ENCODE measurements at places on chromosomes 3 and 15.
A peak's percentile ranks its signal among the peaks of the same experiment; 100 is the strongest.

DNA sequence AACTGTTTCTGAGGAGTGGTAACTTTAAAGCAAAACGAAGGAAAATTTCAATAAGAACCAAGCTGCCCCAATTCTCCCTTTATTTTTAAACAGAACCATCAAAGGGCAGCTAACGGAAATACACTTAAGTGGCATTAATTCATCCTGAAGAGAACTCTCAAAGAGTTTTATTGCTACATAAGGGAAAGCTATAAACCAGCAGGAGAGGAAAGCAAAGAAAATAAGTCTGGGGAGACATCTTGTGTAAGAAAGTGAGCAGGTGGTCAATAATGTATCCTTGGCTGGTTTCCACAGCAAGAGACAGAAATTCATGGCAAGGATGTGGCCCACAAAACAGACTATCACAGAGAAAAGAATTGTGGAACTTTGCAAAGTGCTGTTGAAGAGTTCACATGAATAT is 40.0 kb upstream of the CMSS1 start:
- no peak for DNase-seq

GRCh38 chr15:40087991-40088928 is 20.4 kb downstream of the BMF start:
- peak; percentile 26 for DNase-seq

GRCh38 chr3:13011573-13012220 is 61.5 kb downstream of the IQSEC1 start:
- no peak for DNase-seq

DNA sequence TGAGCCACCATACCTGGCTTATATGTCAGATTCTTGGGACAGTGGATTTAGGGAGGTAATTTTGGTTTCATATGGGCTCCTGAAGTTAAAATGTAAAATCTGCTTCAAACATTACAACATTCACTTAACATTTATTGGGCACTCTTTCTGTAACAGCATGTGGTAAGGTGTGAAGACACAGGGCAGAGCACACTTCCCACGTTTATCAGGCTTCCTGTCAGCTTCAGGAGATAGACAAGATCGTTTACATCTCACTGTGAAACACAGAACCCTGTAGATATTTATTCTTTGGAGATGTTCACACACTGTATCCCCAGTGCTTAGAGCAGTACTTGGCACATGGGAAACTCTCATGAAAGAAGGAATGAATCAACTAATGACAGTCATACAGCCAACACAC is 426.0 kb upstream of the RARB start:
- no peak for DNase-seq

DNA sequence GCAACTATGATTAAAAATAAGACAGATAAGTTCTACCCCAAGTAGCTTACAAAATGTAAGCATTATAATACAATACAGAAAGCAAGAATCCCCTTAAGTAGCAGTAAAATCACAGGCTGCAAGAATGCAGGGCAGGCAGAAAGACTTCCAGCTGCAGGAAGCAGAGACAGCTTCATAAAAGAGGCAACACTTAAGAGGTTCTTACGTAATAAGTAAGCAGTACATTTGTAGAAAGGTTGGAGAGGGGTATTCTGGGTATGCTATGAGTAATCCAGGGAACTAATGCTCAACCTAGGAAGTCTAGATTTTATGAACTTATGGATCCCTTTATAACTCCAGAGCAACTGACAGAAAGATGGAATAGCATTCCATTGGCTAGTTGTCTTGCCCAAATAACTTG is 151.6 kb downstream of the IL5RA start:
- DNase-seq: no peak

DNA sequence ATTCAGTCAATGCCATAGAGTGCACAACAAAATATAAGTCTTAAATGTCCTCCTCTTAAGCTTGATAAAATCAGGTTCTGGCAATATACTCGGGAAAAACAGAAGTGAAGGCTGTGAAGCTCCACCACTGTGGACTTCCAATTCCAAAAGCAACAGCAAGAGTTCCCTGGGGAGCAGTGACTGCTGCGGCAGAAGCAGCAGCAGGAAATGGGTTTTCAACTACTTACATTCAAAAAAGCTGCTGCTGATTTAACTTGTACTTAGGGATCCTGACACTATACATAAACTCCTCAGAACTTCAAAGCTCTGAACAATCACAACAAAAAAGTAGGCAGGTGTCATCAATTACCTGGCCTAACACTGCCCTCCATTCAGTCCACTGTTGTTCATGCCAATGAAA is 4.7 kb downstream of the CEP152 start:
- DNase-seq: no peak

DNA sequence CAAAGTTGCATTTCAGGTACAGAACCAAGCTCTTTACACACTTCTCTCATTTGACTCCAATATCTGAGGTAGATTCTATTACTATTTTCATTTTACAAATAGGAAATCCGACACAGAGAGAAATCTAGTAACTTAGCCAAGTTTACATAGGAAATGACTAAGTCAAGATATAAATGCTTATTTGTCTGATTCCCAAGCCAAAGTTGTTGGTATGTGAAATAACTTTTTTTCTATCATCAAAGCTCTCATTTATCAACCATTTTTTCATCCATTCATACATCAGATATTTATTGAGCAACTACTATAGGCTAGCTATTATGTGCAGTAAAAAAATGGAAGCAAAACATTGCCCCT is 89.2 kb upstream of the MITF start:
- DNase-seq: no peak

- DNase-seq: no peak
Observed at GRCh38 chr3:21789730-21790129, 38.7 kb upstream of the ZNF385D start.

GRCh38 chr15:62059816-62060112 is 483 bp downstream of the VPS13C start:
- no peak for DNase-seq

- DNase-seq: no peak
Observed at GRCh38 chr15:91572110-91572509, 281.4 kb upstream of the SLCO3A1 start.

DNA sequence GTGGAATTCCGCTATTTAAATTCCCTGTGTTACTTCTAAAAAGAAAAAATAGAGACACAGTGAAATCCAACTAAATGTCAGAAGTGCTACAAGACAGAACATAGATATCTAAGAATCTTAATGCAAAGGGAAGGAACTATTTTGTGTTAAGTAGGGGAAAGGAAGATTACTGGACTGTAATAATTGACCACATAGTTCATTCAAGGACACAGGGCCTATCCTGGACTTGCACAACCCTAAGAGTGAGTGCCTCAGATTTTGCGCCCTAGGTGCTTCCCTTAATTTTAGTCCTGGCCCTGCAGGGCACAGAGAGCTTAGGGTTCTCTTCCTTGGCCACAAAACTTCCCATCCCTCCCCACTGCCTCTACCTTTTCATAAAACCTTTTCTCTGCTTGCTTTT is 3.5 kb upstream of the IL20RB start:
- no peak for DNase-seq

DNA sequence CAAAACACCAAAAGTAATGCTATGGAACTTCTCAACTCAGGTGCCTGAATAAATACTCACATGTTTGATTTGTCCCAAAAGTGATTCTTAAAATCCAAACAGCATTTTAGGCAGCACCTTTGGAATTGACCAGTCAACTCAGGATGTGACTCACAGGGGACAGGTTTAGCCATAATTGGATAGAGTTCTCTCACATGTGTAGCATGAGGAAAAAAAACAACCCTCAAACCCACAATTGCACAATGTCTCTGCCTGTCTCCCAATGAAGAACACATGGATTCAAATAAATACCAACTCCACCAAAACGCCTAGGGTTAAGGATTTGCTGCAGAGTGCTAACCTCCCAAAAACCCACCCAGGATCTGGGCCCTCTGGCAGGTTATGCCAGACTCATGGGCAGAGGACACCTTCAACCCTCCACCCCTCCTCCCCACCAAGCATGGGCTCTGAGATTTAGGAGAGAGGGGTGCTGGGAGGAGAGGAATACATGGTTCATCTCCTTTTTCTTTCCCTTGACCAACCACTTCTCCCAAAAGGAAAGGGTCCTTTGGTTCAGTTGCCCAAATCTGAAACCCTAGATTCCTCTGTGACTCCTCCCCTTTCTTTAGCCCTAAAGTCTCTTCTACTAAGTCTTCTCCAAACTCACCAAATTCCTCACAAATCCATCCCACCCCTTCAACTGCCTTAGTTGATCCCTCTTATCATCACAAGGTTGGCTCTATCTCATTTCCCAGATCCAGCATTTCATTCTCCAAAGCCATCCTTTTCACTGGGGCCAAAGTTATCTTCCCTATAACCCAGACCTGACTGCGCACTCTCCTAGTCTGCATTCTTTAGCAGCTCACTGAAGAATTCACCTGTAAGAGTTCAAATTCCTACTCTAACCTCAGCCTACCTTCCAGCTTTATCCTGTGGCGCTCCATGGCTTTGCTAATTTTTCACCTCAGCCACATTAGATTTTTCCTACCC is 7.7 kb downstream of the RYK start:
- no peak for DNase-seq

- DNase-seq: no peak
Observed at GRCh38 chr3:9870978-9871377, 9.1 kb downstream of the CIDEC start.

- DNase-seq: peak; percentile 68
Observed at GRCh38 chr3:135503760-135504686, 461.5 kb upstream of the PPP2R3A start.

GRCh38 chr15:91698241-91698640 is 155.3 kb upstream of the SLCO3A1 start:
- DNase-seq: no peak

DNA sequence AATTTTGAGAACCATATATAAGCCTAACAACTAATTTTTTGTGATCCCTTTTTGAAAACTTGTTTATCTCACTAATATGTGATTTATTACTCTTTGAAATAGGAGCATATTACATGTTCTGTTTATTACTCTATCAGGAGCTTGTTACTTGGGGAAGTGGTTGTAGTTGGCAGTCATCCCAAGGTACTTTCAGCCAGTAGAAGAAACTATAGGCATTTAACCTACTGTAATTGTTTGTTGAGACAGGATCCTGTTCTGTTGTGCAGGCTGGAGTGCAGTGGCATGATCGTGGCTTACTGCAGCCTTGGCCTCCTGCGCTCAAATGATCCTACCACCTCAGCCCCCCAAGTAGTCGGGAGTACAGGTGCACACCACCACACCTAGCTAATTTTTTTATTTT is 195.6 kb downstream of the TCF12 start:
- DNase-seq: no peak

DNA sequence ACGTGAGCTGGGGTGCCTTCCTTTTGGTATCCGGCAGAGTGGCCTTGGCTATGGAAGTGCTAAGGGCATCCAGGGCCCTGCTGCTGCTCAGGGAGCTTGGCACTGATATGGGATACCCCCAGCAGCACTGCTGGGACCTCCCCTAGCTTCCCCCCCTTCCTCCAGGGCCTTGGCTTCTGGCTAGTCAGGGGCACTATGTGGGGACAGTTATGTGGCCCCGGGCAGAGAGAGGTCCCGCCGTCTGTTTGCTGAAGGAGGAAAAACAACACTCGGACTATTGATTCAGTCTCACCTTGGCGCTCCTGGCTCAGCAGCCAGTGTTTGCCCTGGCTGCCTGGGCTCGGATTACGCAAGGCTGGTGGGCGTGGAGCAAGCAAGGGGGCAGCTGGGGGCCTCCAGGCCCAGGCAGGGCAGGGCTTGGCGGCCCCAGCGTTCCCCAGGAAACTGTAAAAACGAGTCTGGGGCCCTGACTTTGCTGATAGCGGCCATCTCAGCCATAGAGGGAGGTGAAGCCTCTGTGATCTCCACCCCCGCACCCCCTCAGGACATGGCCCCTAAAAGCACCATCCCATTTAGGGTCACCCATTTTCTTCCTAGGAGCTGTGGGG is 5.7 kb downstream of the FURIN start:
- DNase-seq: no peak

DNA sequence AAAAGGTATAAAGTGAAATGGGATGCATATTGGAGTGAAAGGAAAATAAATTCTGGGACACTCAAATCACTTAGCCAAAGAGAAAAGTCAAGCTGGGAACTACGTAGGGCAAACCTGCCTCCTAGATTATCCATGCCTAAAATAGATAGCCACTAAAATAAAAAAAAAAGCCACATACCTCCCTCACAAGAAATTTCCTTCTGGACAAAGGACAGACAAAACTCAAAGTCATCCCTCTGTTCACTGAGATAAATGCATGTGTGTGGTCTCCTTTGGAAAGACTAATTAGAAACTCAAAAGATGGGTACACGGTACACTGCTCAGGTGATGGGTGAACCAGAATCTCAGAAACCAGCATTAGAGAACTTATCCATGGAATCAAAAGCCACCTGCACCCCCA is 65.2 kb upstream of the MME start:
- no peak for DNase-seq

DNA sequence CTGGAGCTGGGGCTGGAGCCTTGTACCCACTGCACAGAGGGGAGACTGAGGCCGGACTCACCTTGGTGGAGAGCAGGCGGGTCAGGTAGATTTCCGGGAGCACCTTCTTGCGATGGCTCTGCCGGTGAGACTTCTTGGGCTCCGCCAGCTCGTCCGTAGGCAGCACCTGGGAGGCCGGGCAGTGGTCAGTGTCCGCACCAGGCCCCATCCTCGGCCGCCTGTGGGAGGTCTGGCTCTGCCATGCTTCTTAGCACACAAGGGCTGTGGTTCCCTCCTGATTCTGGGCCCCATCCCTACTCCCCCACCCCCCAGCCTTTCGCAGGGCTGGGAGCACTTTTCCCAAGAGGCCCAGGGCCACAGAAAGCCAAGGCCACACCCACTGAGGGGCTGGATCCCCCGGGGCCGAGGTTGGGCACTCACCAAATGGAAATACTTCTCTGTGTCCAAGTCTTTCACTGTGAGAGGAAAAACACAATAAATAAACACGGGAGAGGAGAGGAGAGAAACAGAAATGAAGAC is 17.4 kb downstream of the H1-8 start:
- DNase-seq: peak; percentile 73

DNA sequence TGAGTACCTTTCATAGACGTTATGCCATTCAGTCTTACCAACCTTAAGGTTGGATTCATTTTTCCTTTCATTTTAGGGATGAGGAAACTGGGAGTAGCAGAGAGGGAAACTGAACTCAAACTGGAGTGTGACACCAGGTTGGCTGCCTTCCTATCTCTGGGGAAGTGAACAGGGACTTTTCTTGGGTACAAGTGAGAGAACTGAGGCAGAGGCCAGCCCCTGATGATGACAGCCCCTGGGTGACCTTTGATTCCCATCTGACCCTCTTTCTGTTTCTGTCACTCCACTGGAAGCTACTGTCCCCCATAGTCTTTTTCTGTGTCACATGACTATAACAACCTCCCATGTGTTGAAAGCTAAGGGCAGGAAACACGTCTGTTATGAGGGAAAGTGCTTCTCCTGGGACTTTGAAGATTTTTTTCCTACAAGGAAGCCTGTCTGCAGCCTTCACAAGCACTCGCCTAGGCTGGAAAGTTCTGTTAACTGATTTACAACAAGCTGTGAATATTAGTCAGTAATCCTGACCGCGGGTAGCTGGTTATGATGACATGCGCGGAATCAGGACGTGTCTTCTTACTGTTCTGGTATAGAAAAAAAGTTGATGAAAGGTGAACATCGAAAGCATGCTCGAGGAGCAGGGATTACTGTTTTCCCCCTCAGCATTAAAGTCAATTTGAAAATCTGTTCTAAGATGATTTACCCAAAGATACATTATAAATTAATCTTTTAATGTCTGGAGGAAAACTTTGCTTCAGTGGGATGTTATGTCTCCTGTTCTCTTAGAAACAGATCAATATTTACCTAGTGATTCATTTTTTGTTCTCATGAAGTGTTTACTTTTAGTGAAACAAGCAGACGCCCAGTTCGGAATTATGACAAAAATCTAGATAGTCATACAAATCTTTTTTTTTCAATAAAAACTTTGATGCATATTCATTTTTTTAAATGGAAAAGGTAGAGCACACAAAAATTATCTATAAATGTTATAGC is 31.5 kb downstream of the ABHD2 start:
- DNase-seq: no peak
